ENCODE measurements at places on chromosomes 5 and 9.

- DNase-seq: no peak
These were observed 806 bp upstream of the CDC42SE2 start for GRCh38 chr5:131262953-131263541.

- no peak for DNase-seq
These were observed 122.3 kb upstream of the RAI14 start for GRCh38 chr5:34533582-34534522.

GRCh38 chr9:116060631-116061030 lies 93.0 kb upstream of the PAPPA start:
- DNase-seq: no peak

DNA sequence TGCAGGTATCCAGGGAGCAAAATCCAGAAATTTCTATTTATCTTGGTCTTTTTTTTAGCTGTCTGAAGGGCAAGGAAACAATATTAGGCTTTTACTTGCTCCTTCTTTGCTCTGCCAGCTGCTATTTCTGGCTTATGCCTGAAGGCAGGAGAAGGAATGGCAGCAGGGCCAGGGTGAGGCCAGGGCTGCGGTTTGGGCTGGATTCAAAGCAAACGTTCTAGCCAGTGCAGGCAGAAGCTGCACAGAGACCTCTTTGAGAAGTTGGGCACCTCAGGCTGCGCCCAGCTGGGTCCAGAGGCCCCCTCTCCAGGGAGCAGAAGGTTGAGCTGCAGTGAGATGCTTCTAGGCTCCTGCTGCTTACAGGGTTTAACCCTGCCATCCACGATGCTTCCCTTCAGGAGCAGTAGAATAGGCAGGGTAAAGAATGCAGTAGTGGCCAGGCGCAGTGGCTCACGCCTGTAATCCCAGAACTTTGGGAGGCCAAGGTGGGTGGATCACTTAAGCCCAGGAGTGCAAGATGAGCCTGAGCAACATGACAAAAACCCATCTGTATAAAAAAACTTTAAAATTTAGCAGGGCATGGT lies 201.2 kb downstream of the ADCY2 start:
- peak; percentile 72 for DNase-seq

GRCh38 chr9:9893837-9894236 lies 719.0 kb downstream of the PTPRD start:
- DNase-seq: no peak

- DNase-seq: no peak
These were observed 522.3 kb downstream of the MAT2B start for GRCh38 chr5:164027738-164028137.

- DNase-seq: no peak
These were observed 283.2 kb upstream of the POU5F2 start for GRCh38 chr5:94024620-94025019.

GRCh38 chr9:32385152-32385884 lies 875 bp downstream of the ACO1 start:
- DNase-seq: no peak

- DNase-seq: peak; percentile 52
These were observed 35.3 kb upstream of the TMED7 start for GRCh38 chr5:115661101-115661500.

DNA sequence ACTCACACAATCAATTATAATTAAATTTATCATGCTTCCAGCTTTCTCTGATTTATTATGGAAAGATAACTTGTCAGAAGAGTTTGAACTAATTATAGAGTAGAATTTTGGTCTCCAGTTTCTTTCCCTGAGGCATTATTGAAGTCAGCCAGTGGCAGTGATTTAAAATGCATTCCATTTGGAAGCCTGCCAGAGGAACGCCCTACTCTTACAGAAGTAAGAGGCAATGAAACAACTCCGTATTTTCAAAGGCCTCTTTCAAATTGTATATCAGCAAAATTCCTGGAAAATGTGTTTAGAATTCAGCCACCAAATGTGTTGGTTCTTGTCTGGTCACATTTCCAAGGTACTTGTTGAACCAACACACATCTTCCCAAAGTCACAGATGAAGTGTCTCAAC lies 640.9 kb downstream of the SEMA5A start:
- DNase-seq: peak; percentile 22

DNA sequence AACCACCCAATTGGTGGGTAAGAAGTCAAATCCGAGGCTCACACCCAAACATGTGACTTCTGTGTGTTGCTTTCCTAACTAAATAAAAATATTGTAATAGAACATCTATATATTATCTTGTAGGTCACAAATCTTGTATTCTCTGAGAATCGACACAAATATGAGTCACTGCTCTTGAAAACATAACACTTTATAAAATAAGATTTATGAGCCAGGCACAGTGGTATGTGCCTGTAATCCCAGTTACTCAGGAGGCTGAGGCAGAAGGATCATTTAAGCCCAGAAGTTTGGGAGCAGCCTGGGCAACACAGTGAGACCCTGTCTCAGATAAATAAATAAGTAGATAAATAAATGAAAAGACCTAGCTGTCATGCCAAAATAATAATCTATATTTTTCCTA lies 624.1 kb downstream of the ANXA1 start:
- DNase-seq: no peak

DNA sequence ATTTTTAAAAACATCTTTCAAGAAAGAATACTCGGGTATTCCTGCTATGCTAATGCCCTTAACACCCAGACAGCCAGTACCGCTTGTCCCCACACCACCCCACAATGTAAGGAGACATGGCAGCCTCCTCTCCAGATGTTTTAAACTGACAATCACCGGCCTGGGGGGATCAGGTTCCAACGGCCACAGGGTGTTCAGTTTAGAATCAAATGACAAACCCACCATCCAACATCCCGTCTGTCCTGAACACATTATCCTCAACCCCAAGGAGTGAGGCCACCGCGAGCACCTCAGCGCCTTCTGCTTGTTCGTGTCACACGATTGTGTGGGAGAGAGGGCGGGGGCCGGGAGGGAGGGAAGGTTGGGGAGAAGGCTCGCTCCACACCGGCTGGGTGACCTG lies 152.8 kb downstream of the PAX5 start:
- DNase-seq: no peak

DNA sequence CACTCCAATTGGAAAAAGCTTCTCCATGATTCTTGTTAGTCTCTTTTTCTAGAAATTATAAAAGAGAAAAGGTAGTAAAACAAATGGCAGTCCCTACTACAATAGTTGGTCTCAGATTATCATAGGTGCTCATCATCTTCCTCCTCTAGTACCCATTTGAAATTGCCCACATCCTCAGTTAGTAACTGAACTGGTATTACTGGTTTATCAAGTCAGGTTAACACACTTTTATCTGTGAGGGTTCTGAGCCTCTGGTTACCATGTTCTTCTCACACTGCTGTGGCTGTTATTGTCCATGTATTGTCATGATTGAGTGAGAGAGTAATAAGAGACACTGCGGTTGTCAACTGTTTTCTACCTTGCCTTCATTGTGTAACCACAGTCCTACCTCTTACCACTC lies 901.7 kb downstream of the TLE1 start:
- no peak for DNase-seq

DNA sequence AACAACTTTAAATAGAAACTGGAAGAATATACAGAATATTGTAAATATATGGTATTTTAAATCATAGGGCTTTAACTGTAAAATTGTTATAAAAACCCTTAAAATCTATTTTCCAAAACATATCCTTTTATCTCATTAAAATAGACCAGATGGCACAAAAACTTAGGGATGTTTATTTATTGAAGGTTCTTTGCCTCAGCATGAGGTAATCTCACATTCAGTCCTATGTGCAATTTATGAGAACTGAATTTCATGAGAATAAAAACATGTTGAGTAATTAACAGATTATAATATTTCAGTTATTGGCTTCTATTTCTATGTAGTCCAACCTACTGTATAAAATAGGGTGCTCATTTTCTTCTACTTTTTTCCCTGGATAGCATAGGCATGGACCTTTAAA lies 329.2 kb upstream of the PRR16 start:
- DNase-seq: no peak

DNA sequence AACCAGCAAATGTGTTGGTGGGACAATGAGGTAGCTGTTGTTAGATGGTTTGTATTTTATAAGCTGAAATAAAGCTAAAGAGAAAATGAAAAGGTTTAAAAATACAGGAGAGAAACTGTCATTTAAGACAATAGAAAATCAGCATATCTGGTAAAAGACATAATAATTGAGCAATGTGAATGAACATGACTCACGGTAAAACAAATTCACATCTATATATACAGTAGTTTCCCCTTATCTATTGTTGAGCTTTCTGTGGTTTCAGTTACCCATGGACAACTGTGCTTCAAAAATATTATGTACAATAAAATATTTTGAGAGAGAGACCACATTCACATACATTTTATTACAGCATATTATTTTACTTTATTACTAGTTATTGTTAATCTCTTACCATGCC lies 1649.8 kb downstream of the EFNA5 start:
- no peak for DNase-seq

DNA sequence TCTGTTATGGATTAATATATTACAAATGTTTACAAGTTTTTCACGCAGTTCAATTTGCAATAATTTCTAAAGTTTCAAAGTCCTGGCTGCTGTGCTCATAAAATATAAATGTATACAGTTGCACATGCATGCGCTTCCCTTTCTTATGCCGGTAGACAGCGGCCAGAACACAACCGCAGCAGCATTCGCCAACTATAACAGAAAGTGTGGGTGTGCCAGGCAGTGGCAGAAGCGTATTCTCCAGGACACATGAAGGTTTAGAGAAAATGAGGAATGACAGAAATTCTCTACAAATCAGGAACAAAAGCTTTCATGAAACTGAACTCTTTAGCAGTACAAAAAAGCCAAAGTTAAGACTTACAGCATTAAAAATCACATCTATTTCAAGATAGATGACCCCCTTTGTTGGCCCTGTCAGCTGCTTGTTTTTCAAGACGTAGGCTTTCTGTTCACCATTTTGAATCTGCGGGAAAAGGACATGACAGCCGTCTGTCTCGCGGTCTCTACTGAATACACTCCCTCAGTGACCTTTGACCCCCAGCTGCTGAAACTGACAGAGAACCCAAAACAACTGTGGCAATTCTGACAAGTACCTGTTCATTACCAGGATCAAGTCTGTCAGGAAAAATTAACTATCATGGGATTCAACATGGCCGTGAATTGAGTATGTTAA lies 252.2 kb downstream of the SLF1 start:
- DNase-seq: no peak

DNA sequence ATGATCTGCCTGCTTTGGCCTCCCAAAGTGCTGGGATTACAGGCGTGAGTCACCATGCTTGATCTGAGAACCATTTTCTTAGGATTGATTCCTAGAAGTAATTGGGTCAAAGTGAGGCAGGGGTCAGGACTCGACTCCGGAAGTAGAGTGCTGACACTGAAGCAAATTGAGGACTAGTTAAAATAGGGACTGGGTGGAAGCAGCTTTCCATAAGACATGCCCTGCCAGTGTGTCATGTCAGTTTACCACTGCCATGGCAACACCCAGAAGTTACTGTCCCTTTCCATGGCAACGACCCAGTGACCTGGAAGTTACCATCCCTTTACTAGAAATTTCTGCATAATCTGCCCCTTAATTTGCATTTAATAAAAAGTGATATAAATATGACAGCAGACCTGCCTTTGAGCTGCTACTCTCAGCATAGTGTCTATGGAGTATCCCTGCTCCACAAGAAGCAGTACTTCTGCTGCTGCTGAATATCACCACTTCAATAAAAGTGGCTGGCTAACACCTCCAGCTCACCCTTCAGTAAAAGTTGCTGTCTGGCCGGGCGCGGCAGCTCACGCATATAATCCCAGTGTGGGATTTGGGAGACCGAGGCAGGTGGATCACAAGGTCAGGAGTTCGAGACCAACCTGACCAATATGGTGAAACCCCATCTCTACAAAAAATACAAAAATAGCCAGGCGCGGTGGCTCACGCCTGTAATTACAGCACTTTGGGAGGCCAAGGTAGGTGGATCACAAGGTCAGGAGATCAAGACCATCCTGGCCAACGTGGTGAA lies 47.8 kb upstream of the JADE2 start:
- no peak for DNase-seq

- peak; percentile 80 for DNase-seq
These were observed 299.4 kb upstream of the RASA1 start for GRCh38 chr5:86968301-86968753.

DNA sequence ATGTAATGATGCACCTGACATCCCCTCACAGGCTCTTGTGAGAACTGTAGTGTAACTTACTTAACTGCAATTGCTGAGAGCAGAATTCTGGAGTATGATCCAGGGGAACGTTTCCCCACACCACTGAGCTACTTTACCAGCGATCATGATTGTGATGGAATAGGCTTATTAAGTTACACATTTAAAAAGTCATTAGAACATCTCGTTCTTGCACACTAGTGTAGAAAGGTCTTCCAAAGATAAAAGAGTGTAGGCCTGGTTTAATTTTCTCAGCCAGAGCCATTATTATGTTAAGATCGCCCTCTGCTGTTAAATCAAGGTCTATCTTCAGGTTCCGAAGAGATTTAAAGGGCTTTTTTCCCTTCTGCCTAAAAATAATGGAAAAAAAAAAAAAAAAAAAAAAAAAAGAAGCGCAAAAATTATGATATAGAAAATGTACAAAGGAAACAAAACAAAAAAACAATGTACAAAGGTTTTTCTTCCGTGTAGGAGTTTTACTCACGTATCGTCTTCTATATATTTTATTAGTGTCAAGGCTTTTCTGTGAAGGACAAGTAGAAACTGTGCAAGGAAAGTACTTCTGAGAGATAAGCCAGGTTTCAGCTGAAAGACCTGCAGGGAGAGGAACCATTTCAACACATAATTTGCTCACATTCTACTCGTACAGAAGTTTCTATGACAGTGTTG lies 18.6 kb upstream of the MOB3B start:
- no peak for DNase-seq

DNA sequence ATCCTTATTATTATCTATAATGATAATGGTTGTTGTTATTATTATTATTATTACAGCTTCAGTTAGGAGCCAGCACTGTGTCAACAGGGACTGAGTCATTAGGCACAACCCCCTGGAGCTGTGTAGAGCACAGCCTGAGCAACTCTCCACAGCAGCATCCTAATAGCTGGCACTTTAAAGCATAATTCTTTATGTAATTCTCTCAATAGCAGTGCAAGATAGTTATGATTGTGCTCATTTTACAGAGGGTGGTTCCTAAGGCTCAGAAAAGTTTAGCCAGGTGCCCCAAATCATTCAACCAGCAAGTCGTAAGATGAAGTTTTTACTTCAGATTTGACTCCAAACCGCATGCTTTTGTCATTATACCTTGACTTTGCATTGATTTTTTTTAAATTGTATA lies 390.3 kb downstream of the ANXA1 start:
- no peak for DNase-seq

- DNase-seq: no peak
These were observed 114.1 kb downstream of the MPDZ start for GRCh38 chr9:13165236-13165945.

DNA sequence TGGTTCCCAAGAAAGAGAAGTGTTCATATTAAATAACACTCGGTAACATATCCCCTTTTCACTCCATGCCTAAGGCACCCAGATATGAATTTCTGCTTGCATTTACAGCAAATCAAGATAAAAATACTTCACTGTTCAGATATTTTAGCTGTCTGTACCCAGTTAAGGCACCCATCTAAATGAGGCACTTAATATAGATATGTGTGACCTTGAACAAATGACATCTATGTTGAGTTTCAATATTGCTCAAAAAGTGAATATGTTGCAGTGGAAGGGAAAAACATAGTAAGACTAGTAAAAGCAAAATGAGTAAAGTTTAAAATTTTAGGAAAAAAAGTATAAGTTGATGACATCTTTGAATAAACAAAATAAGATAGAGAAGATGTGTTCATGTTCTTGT lies 32.4 kb upstream of the SPDL1 start:
- no peak for DNase-seq
